Upper lobe of left lung (tissue), 6 donors: ENCODE measurements at places on chromosomes 7 and 10. TPM values are rescaled to one million over a fixed set of nuclear protein-coding genes. Genes with fewer than 3 reads are reported as not detected.

The ZEB1 gene
- 38.3 TPM for total RNA-seq

The TMEM229A gene
- total RNA-seq = not detected

The ENTPD7 gene
- total RNA-seq = 8.3 TPM

The GRM3 gene
- total RNA-seq = not detected

The ZNF239 gene
- 4.0 TPM for total RNA-seq

The OPALIN gene
- not detected for total RNA-seq

The TAS2R41 gene
- total RNA-seq = 0.54 TPM

The SEC61A2 gene
- total RNA-seq = 4.7 TPM

The PPP1R9A gene
- 39.1 TPM for total RNA-seq

- no peaks in the 10 kb centered on the region for H3K36me3 ChIP-seq
- H3K4me1 ChIP-seq = no peaks in the 10 kb centered on the region
These were observed 82.2 kb upstream of the CXCL12 start for GRCh38 chr10:44467090-44467489.

- no peak for DNase-seq
- H3K4me3 ChIP-seq = no peak overlapping the region
- no peaks in the 10 kb centered on the region for H3K4me1 ChIP-seq
- H3K27me3 ChIP-seq = no peaks in the 10 kb centered on the region
- no peak overlapping the region for H3K27ac ChIP-seq
These were observed 22.2 kb downstream of the LBX1 start for GRCh38 chr10:101207026-101207425.

GRCh38 chr10:23417254-23417653, 21.6 kb upstream of the OTUD1 start:
- no peak overlapping the region for H3K27ac ChIP-seq
- no peak for DNase-seq
- no peaks in the 10 kb centered on the region for H3K4me1 ChIP-seq

DNA sequence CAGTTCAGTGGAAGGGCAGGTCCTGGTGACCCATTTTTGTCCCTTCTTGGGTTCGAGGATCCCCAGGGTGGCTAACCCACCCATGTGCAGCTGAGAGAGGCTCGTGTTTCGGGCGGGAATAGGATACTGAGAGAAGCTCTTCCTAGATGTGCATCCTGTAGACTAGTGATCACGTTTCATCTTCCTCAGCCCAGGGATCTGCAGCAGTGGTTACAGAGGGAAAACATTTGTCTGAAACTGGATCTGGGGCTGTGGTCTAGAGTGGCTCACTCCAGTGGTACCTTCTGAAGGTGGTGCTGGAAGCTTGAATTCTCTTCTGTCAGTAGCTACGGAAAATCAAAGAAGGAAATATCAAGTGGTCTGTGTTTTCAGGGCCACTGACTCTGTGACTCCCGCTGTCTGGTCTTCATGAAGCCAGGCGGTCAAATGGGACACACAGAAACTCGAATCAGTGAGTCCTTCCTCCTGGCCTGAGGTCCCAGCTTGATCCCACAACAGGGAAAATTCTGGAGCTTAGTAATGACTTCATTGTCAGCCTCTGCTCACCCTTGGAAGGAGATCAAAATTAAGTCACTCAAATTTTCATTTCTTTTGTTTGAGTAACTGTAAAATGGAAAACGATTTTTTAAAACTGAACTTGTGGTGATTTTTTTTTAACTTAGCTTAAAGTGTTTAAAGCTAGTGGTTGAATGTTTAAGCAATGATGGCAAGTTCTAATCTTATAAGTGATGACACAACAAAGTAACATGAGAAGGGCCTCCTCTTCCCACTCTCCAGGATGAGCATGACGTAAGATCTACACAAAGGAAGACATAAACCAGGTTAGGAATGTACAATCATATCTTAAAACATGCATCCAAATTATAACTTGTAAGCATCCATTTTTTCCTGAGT, 469.3 kb upstream of the KLF6 start:
- no peaks in the 10 kb centered on the region for H3K27me3 ChIP-seq
- H3K4me3 ChIP-seq = no peak overlapping the region
- H3K36me3 ChIP-seq = no peaks in the 10 kb centered on the region
- DNase-seq = no peak
- H3K4me1 ChIP-seq = no peaks in the 10 kb centered on the region

- peak within 1 kb of the TSS; percentile 51 for H3K4me3 ChIP-seq
- no peak within 1 kb of the TSS for H3K27ac ChIP-seq
- H3K27me3 ChIP-seq = peaks cover 15% of the 10 kb centered on the region
- no peaks in the 10 kb centered on the region for H3K36me3 ChIP-seq
- peaks cover 10% of the 10 kb centered on the region for H3K4me1 ChIP-seq
- DNase-seq = peak; percentile 88
These were observed at the start of gene SLC16A9 for GRCh38 chr10:59709395-59710125. TSS of gene SLC16A9 (minus strand) at chr10:59709850. CDS start at chr10:59684291, 25,559 bp downstream.

- H3K4me3 ChIP-seq = no peak overlapping the region
- H3K4me1 ChIP-seq = peaks cover 4% of the 10 kb centered on the region
- H3K27me3 ChIP-seq = no peaks in the 10 kb centered on the region
- H3K27ac ChIP-seq = no peak overlapping the region
- DNase-seq = no peak
- H3K36me3 ChIP-seq = no peaks in the 10 kb centered on the region
These were observed 53.1 kb downstream of the PRKAG2 start for GRCh38 chr7:151823566-151824372.

DNA sequence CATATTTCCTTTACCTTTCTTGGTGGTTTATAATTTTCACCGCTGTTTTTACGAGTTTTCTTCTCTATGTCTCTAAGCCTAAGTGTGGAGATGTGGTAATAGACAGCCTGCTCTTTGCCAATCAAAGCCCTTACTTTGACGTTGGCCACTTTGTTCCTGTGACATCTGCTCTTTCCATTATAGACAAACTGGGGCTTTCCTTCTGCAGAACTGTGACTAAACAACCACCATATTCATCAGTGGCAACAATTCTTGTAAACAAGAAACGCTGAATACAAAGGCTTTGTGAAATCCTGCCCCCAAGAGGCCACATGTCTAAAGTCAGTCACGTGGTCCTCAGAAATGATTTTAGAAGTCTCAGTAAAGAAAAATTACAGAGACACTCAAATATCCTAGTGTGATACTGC, 59.6 kb upstream of the CAPZA2 start:
- no peaks in the 10 kb centered on the region for H3K36me3 ChIP-seq
- peaks cover 9% of the 10 kb centered on the region for H3K4me1 ChIP-seq
- H3K27me3 ChIP-seq = no peaks in the 10 kb centered on the region
- H3K4me3 ChIP-seq = no peak overlapping the region

- H3K27ac ChIP-seq = no peak overlapping the region
- DNase-seq = no peak
- no peaks in the 10 kb centered on the region for H3K36me3 ChIP-seq
- H3K27me3 ChIP-seq = no peaks in the 10 kb centered on the region
These were observed 79.0 kb downstream of the TRIL start for GRCh38 chr7:28879105-28879504.

DNA sequence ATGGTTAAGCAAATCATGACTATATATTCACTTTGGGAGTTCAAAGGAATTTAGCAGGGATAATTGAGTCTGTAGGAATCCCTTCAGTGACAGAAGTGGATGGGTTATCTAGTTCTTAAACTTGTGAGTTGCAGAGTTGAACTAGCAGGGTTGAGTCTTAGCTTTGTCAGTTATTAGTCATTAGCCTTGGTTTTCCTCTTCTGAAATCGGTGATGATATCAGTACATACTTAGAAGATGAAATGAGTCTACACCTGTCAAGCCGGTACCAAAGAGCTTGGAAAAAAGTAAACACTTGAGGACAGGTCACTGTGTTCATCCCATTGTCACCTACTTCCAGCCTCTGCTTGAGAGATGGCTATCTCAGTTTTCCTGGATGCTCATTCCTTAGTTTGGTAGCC, 73.5 kb downstream of the BUB3 start:
- no peak overlapping the region for H3K4me3 ChIP-seq
- no peaks in the 10 kb centered on the region for H3K27me3 ChIP-seq
- H3K36me3 ChIP-seq = no peaks in the 10 kb centered on the region
- no peak for DNase-seq
- no peaks in the 10 kb centered on the region for H3K4me1 ChIP-seq
- no peak overlapping the region for H3K27ac ChIP-seq

DNA sequence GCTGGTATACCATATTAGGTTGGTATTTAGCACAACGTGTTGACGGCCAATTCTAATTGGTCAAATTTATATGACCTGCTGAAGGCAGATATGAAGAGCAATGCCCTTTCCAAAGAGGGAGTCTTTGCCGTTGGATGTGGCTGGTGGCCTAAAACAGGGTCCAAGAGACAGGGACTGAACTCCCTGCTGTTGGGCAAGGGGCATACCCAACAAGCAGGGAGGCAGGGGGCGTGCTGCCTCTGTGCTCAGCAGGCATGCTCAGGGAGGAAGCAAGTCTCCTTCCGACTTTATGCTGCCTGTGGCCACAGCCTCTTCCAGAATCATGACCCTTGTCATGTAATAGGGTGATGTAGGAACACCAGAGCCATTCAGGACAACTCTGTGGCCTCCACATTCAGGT, 167.7 kb upstream of the NPVF start:
- no peak overlapping the region for H3K27ac ChIP-seq
- no peak overlapping the region for H3K4me3 ChIP-seq
- no peaks in the 10 kb centered on the region for H3K4me1 ChIP-seq
- H3K36me3 ChIP-seq = no peaks in the 10 kb centered on the region

- no peaks in the 10 kb centered on the region for H3K27me3 ChIP-seq
- DNase-seq = no peak
- no peak overlapping the region for H3K4me3 ChIP-seq
- no peak overlapping the region for H3K27ac ChIP-seq
- H3K36me3 ChIP-seq = no peaks in the 10 kb centered on the region
These were observed 30.2 kb upstream of the ERCC6 start for GRCh38 chr10:49569031-49569631.

DNA sequence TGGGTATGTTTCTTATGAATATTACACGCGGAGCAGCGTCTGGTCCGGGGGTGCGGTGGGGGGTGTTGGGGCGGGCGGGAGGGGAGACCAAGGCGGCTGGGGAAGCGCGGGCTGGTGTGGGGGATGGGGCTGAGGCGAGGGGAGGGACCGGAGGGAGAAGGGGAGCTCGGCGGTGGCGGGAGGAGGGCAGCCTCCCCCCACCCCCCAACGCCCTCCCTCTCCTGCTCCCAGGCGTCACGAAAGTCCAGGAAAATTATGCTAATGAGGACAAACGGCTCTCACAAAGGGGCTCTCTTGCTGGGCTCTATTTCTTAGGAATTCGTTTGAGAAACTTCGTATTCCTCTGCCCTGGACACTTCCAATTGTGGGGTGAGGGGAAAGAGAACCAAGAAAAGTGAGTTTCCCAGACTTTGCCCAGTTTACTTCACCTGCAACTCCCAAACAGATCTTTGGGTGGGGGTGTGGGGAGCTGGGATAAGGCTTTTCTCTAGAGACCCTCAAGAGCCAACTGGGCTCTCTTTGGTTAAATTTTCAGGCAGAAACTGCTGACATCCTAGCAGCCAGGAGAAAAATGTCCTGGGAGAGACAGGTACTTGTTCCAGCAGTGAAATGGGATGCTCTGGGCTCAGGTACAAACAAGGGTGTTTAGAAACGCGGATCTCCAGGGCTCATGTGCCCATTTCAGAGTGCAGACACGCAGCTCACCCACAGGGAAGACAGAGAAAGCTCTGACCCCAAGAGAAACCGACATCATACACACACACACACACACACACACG, 11.7 kb upstream of the HOXA2 start:
- H3K4me3 ChIP-seq = peak overlapping the region; percentile 76
- peak; percentile 80 for DNase-seq
- peak overlapping the region; percentile 90 for H3K27ac ChIP-seq
- peaks cover 29% of the 10 kb centered on the region for H3K4me1 ChIP-seq
- no peaks in the 10 kb centered on the region for H3K27me3 ChIP-seq
- H3K36me3 ChIP-seq = no peaks in the 10 kb centered on the region

DNA sequence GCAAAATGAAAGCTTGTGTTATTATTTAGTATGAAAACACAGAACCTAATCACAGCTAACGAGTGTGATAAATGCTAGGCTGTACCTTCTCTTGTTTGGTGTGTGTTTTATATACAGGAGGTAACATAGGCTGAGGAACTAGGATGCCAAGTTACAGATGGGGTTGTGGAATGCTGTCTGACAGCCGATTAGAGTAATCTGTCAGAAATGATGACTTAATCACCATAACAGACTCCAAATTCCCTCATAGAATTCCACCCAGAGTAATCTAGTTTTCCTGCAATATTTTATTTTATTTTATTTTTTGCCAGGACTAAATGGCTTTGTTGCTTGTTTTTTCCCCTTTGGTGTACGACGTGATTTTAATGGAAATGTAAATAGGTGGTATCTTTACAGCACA, 221.2 kb downstream of the CELF2 start:
- peak overlapping the region; percentile 17 for H3K27ac ChIP-seq
- no peaks in the 10 kb centered on the region for H3K4me1 ChIP-seq
- DNase-seq = no peak
- no peaks in the 10 kb centered on the region for H3K36me3 ChIP-seq
- no peak overlapping the region for H3K4me3 ChIP-seq

DNA sequence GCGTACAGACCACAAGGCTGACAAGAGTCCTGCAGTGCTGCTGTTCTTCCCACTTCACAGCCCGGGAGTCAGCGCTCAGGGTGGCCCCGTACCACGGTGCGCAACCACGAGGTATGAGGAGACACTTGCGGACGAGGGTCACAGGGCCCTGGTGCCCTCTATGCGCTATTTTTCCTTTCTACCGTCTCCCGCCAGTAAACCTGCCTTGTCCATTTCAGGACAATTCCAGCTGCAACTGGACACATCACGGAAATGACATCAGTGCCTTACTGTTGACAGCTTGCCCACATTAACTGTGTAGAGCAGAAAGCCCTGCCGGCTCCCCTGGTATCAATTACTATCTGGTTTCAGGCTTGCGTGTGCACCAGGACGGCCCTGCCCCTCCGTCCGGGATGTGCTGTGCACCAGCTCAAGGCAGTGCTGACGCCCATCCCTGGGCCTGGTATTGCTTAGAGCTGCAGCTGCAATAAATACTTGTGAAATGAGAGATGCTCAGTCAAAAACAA, 65.1 kb downstream of the ZRANB1 start:
- H3K4me3 ChIP-seq = no peak overlapping the region
- no peak overlapping the region for H3K27ac ChIP-seq
- DNase-seq = no peak
- H3K36me3 ChIP-seq = peaks cover 24% of the 10 kb centered on the region
- no peaks in the 10 kb centered on the region for H3K27me3 ChIP-seq

GRCh38 chr10:104483582-104483981, 129.9 kb downstream of the CFAP58 start:
- no peak overlapping the region for H3K4me3 ChIP-seq
- H3K27ac ChIP-seq = no peak overlapping the region
- DNase-seq = no peak
- H3K4me1 ChIP-seq = no peaks in the 10 kb centered on the region
- no peaks in the 10 kb centered on the region for H3K27me3 ChIP-seq
- H3K36me3 ChIP-seq = no peaks in the 10 kb centered on the region

GRCh38 chr7:92720604-92721350, 115.6 kb downstream of the CDK6 start:
- peaks cover 5% of the 10 kb centered on the region for H3K36me3 ChIP-seq
- H3K27me3 ChIP-seq = no peaks in the 10 kb centered on the region
- no peak for DNase-seq
- no peak overlapping the region for H3K4me3 ChIP-seq

GRCh38 chr7:17319164-17320101, 21.0 kb downstream of the AHR start:
- H3K27ac ChIP-seq = no peak overlapping the region
- H3K4me1 ChIP-seq = peaks cover 25% of the 10 kb centered on the region
- no peak overlapping the region for H3K4me3 ChIP-seq
- no peaks in the 10 kb centered on the region for H3K27me3 ChIP-seq
- DNase-seq = no peak
- H3K36me3 ChIP-seq = no peaks in the 10 kb centered on the region
